ENCODE measurements at places on chromosomes 4 and X.

- no peak for DNase-seq
These were observed 114.4 kb downstream of the PSAPL1 start for GRCh38 chr4:7320206-7320797.

DNA sequence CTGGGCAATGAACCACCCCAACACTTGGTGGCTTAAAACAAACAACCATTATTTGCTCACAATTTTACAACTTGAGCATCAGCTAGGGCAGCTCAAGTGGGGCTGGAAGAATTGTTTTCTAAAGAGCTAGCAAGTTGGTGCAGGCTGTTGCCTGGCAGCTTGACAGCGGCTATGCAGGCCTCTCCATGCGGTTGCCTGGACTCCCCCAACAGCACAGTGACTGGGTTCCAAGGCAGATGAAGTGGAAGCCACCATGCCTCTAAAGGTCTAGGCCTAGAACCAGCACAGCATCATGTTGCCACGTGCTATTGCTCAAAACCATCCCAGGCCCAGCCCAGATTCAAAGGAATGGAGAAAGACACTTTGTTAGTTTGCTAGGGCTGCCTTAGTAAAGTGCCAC is 114.8 kb downstream of the BCOR start:
- no peak for DNase-seq

GRCh38 chr4:40662962-40663604 is 33.4 kb upstream of the RBM47 start:
- DNase-seq = no peak

GRCh38 chr4:15996773-15997172 is 33.8 kb upstream of the FGFBP2 start:
- DNase-seq = no peak

DNA sequence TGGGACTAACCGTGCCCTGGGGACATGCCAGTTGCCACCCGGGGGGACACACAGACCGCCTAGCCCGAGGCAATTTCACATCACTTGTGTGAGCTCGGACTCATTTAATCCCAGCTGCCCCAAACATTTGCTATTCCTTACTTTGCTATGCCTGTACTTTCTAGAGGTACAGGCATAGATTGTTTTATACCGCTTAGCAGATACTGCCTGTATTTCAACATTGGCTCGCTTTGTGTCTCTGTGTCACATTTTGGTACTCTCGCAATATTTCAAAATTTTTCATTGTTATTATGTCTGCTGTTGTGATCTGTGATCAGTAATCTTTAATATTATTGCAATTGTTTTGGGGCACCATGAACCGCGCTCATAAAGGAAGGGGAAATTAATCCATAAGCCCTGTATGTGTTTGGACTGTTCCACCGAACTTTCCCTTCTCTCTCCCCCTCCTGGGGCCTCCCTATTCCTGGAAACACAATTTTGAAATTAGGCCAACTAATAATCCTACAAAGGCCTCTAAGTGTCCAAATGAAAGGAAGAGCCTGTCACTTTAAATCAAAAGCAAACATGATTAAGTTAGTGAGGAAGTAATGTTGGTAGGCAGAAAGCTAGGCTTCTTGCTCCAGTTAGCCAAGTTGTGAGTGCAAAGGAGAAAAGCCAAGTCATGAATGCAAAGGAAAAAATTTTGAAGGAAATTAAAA is 568 bp upstream of the CASP6 start:
- no peak for DNase-seq

GRCh38 chr4:85200106-85200505 is 233.6 kb upstream of the WDFY3 start:
- no peak for DNase-seq

DNA sequence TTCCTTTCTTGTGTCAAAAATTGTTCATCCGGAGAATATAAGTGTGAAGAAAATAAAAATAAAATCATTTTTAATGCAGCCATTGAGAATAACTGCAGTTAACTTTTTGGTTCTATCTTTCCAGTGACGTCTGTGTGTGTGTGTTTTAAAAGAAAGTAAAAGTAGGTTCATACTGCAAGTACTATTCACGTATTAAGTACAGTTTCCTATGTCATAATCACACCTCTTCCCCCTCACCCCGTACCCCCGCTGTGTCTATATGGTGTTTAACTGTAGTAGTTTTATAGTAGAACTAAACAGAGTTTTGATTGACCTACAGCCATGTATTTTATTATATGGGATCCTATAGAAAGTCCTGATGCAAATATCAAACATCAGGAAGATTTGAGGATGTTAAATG is 78.5 kb upstream of the CLCN4 start:
- DNase-seq = no peak

DNA sequence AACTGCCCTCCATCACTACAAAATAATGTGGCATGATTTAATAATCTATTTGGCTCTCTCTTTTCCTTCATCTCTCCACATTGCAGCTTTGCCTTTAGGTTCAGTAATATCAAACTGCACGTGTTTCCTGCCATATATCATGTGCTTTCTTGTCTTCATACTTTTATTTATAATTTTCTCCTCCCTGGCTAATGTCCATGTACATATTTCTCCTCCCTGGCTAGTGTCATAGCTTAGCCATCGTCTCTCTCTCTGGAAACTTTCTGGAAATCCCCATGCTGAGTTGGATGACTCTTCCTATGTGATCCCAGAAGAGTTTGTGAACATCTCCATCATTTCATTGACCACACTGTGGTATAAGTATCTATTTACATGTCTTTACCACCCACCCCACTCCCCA is 21.3 kb upstream of the PDGFC start:
- no peak for DNase-seq

DNA sequence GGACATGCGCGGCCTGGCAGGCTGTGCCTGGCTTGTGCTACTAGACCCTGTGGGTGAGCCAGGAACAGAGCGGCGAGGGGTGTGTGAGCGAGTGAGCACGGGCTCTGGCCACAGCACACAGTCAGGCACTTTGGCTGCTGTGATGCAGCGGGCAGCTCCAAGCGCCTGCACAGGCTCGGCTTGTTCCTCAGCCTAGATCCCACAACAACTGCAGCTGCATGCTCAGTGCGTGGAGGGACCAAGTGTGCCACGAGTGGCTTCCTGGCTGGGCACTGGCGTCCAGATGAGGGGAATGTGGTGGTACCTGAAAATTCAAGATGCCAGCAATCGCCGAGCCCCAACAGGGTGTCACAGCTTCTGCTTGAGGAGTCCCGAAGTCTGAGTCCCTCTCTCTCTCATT is 1056.6 kb downstream of the RAPGEF2 start:
- no peak for DNase-seq

DNA sequence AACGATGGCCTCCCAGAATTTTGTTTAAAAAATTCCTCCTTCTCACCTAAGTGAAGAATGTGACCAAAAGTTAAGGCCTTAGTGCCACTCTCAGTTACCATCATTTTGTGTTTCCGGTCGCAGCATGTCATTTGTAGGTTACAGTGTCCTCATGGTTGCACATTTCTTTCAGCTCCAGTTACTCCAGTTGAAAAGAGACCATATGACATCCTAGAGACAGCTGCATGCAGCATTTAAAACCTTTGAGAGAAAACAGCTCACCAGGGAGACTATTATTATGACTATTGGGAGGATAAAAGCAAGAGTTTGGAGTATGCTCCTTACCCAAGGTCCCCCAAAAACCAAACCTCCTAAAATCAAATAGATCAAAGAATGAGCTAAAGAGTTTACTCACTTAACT is 45.8 kb downstream of the MGARP start:
- DNase-seq = no peak

DNA sequence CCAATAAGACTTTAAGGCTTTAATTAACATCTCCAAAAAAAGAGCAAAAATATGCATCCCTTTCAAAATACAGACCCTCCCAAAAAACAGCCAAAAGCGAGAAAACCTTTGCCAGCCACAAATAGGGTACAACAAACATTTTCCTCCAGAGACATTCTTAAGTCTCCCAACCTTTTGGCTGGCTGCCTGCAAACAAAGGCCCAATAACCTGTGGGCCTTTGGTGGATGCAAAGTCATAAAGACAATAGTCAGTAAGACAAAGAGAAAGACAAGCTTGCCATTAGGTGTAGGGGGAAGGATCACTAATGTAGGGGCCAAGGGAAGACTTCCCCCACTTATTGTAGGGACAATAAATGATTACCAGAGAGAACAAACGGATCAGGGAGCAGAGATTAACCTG is 215.5 kb upstream of the ZFP42 start:
- no peak for DNase-seq

- no peak for DNase-seq
These were observed 88.6 kb upstream of the MAD2L1 start for GRCh38 chr4:120155287-120155686.

- no peak for DNase-seq
These were observed 192.5 kb downstream of the ASMT start for GRCh38 chrX:1807301-1807731.

DNA sequence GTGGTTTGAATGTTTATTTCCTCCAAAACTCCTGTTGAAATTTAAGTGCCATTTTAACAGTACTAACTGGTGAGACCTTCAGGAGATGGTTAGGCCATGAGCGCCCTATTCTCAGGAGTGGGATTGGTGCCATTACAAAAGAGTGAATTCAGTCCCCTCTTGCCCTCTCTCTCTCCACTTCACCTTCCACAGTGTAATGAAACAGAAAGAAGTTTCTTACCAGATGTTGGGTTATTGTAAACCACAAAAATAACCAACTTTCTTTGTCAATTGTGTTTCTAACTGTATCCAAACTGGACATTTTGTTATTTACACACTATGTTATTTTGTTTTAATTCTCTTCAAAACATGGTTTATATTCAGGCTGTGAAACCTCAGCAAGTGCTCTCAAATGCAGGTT is 1734.3 kb downstream of the PCDH7 start:
- DNase-seq = no peak

- DNase-seq = no peak
These were observed 20.2 kb upstream of the HSD17B13 start for GRCh38 chr4:87342872-87343271.

- DNase-seq = no peak
These were observed 34.7 kb downstream of the ERVMER34-1 start for GRCh38 chr4:52716364-52717151.

- no peak for DNase-seq
These were observed 216.7 kb downstream of the IL13RA2 start for GRCh38 chrX:114800719-114801118.

DNA sequence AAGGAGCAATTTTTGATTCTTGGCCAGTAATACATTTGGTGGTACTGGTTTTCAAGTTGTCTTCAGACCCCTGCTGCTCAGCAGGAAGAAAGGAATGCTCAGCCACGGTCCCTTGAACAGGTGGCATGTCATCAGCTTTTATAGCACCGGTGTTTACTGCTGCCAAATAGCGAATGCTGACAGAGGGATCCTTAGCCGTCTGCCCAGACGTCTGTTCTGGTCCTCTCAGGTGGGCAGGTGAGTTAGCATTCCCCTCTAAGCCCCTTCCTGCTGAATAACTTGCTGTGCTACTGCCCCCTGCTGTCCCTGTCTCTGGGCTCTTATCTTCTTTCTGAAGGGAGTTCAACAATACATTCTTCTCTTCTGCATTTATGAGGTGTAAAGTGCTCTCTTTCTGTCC is 28.4 kb downstream of the BOD1L1 start:
- DNase-seq = no peak

- DNase-seq = no peak
These were observed 67.6 kb downstream of the PDGFRA start for GRCh38 chr4:54296548-54297203.

DNA sequence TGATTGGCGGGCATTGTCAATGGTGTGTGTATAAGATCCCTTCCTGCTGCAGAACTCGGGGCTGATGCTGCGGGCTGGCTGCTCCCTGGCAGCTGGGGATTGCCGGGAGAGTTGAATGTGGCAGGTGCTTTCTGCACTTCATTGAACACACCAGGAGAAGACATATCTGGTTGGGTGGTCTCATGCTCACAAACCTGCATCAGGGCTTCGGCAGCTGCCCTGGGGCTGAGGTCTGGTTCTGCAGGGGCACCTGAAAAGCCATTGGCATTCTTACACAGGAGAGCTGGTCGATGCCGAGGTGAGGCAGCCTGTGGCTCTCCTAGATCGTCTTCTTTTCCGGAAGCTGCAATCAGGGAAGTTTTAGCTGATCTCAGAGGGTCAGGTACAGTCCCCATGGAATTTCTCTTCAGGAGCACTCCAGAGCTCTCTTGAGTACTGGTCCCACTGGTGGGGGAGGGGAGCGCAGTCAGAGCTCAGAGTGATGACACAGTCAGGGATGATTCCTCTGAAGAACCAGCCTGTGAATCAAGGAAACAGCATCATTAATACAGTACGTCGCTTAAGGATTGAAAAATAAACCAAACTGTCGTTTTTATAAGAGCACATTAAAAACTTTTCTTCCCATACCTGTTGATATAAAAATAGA is 57.8 kb downstream of the GPRIN3 start:
- DNase-seq = no peak

- DNase-seq = no peak
These were observed 39.9 kb downstream of the CCKAR start for GRCh38 chr4:26450418-26450817.

DNA sequence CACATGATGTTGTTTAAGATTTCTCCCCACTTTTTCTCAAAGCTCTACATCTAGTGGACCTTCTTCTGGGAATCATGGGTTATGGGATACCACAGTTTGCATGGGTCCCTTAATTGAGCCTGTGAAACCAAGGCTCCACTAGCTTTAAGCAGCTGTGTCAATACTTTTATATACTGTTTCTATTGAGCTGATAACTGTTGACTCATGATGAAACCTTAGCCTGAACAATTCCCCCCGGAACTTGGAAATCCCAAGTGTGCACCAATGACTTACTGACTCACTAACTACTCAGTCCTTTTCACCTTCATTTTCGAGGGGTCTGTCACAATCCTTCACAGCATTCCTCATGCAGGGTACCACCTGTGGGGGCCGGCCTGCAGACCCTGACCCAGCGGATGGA is 12.7 kb upstream of the SPIN4 start:
- no peak for DNase-seq

DNA sequence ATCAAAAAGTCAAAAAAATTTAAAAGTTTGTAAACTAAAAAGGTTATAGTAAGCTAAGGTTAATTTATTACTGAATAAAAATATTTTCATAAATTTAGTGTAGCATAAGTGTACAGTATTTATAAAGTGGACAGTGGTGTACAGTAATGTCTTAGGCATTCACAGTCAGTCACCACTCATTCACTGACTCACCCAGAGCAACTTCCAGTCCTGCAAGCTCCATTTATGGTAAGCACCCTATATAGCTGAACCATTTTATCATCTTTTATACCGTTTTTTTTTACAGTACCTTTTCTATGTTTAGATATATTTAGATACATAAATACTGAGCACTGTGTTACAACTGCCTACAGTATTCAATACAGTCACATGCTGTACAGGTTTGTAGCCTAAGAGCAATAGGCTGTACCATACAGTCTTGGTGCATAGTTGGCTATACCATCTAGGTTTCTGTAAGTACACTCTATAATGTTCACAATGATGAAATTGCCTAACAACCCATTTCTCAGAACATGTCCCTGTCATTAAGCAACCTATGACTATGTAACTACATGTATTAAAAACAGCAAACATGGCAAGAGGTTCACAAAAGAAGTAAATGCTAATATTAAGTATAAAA is 18.6 kb downstream of the ACSL4 start:
- DNase-seq = no peak

- no peak for DNase-seq
These were observed 318.6 kb downstream of the OPHN1 start for GRCh38 chrX:68114573-68115129.
